ENCODE measurements at places on chromosomes 2 and 18.

GRCh38 chr2:108169982-108170625 is 69.7 kb upstream of the SULT1C3 start:
- DNase-seq = no peak

- no peak for DNase-seq
Measured at GRCh38 chr2:56184500-56185011, 766 bp downstream of the CCDC85A start.

DNA sequence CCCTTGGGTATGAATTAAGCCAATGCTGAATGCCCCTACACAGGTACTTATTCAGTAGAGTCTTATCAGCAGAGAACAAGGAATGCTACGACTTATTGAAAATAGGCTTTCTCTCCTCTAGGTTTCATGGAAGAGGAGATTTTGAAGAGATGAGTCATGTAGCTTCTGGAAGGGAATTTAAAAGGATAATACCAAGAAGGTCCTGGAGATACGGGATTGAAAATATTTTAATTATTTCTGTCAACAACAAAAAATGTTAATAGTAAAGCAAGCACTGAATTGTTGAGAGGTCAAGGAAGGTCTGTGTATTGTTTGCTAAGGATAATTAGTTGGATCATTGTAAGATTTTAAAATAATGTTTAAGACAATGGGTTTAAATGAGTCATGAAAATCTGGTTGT is 293.0 kb upstream of the SPHKAP start:
- no peak for DNase-seq

DNA sequence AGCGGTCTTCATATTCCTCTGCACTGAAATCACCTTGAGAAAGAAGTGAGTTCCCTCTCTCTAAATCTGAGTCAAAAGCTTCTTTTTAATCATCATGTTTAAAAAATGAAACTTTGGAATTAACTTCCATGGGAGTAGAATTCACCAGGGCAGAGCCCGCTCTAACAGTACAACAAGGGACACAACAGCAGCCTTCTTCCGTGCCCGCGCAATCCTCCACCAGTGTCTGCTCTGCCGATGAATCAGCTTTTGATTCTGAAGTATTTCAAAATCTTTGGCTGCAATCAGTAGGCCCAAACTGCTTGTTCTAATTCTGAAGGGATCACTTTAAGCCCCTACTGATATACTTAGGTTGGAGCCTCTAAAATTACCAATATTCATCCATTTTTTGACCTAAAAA is 76.9 kb downstream of the USP40 start:
- no peak for DNase-seq

- no peak for DNase-seq
Measured at GRCh38 chr2:108845923-108846322, 59.4 kb downstream of the CCDC138 start.

- no peak for DNase-seq
Measured at GRCh38 chr18:293536-293935, 25.7 kb upstream of the THOC1 start.

GRCh38 chr2:37767959-37768925 is 96.8 kb upstream of the CDC42EP3 start:
- DNase-seq = no peak

DNA sequence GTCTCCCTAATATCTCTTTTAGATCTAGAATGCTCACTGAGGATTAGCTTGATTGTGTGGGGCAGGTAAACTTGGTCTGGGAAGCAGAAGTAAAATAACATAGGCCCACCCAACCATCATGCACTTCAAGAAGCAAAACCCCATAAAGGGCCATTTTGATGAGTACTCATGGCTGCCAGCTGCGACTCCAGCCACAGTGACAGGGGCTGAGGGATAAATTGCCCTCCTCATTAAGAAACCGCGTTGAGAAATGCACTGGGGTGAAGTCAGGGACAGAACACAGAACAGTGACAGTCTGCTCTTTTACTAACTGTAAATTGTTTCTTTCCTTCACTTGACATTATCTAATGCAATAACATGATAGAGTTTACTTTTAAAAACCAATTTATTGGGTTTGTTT is 60.2 kb downstream of the RND3 start:
- DNase-seq = no peak

DNA sequence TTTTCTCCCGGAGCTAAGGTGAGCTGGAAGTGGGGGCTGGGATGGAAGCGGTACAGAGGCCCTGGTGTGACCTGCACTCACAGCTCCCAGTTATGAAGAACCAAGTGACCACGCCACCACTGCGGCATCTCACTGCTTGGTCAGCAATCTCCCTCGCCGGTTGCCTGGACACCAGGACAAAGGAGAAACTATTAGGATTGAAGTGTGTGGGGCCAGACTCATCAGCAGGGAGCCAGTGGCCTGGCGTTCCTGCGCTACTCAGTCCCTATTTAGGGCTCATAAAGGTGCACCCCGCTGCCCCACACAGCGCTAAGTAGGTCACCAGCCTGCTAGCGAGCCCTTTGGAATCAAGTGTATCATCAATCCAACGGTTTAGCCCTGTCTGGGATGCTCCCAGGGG is 82.9 kb downstream of the ZCCHC2 start:
- no peak for DNase-seq

DNA sequence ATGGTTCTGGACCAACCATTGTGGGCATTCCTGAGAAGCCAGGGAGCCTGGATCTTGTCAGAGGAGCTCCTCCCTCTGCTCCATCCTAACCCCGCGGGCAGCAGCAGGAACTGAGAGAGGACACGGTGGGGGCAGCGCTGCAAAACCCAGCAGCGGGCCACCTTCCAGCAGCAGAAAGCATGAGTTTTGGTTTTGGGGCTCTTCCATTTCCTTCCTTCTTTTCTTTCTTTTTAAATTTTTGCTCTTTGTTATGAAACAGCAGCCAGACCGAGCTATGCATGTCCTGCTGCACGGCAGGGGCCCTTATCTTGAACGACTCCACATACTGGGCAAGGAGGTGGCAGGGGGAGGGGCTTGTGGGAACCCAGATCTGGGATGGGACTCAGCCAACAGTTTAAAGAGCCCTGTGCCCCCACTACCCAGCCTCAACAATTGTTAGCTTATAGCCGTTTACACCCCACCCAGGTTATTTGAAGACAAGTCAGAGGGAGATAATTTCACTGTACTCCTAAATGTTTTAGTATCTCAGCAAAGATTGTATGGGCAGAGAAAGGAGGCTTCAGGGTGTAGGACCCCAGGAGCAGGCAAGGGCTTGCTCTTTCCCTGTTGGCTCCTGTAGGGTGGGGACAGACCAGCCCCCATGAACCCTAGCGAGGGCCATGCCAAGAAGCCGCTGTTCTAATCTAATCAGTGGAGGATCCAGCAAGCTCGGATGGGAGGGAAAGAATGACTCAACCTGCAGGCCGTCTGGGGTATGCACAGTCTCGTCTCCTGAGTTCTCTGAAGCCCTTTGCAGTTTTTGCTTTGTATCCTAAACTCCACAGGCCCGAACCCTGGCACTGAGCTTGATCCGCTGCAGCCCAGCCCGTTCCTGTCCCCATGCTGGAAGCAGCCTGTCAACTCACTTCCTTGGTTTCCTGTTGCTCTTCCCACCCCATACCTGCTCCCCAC is 75.3 kb downstream of the LRRFIP1 start:
- peak; percentile 37 for DNase-seq

DNA sequence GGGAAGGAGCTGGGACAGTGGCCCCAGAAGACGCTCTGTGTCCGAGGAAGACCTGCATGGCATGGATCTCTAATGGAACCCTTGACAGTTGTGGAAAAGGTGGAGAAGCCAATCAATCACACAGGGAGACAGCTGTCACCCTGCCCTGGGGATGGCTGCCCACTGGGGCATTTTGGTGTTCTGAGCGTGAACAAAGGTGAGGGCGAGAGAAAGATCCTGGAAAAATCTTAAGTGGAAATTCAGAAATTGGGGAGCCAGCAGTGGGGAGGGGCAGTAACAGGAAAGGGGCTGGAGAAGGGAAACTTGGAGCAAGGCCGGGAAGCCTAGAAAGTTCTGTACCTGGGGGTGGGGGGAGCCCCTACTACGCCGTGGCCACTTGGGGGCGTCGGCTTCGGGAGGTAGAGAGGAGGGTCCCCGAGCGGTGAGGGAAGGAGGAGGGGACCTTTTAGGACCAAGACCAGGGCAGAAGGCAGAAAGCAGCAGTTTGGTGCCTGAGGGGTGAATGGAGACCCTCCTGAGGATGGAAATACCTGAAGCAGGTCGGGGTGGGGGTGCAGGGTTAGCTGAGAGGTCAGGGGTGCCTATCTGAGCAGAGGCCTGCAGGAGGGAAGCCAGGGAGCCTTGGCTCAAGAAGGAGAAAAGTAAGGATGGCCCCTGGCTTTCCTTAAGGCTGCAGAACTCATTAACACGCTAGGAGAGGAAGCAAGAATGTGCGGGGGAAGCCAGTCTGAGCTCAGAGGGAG is 30.0 kb downstream of the NGEF start:
- no peak for DNase-seq

DNA sequence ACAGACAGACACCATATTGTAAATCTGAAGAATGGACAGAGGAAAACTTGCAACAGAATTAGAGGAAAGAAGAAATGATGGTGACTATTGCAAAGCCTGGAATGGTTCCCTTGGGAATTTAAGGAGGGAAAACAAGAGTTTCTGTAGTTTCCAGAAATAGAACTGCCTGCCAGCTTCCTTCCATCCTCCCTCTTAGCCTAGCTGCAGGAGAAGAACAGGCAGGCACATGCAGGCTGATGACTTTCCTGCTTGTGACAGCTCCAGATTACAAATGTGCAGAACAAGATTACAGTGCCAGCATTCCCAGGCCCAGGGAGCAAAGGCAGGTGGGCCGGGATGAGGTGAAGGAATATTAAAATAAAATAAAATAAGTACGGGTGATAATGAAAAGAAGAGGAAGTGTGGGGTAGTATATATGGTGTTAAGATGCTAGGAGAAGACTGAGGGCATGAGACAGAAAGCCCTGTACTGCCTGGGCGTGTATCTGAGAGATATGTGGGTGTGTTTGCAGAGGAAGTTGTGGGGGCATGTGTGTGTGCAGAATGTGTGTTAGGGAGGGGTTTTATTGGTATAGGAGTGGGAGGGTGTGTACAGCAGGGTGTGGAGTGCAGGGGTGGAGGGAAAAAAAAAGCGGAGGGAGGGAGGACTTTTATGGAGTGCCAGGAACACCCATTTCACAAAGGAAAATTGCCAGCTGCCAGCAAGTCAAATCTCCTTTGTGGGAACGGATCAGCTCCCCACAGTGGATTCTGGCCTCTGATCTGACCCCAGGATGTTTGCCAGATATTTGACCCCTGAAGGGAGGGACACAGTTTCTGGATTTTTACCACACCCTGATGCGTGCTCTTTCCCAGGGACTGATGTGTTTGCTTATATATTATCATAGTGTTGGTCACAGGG is 43.9 kb upstream of the NEMP2 start:
- no peak for DNase-seq

- DNase-seq = no peak
Measured at GRCh38 chr2:120935339-120936313, 200.0 kb downstream of the GLI2 start.

DNA sequence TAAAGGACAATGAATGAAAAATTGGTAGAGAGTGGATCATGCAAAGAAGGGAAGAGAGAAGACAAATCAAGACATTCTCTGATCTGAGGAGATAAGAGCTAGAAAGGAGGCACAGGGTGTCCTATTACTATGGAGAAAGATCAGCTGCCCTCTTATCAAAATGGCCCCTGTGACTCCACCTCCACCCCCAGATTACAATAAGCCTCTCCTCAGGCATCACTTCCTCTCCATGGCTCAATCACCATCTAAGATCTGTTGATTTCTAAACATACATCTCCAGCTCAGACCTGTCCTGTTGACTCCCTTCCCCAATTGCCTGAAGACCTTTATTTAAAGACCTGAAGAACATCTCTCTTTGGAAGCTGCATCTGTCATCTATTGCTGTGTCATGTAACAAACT is 43.2 kb downstream of the SP100 start:
- DNase-seq = no peak

- DNase-seq = no peak
Measured at GRCh38 chr18:55886886-55887285, 298.9 kb upstream of the TCF4 start.

- DNase-seq = no peak
Measured at GRCh38 chr2:152240559-152241231, 65.1 kb upstream of the STAM2 start.

DNA sequence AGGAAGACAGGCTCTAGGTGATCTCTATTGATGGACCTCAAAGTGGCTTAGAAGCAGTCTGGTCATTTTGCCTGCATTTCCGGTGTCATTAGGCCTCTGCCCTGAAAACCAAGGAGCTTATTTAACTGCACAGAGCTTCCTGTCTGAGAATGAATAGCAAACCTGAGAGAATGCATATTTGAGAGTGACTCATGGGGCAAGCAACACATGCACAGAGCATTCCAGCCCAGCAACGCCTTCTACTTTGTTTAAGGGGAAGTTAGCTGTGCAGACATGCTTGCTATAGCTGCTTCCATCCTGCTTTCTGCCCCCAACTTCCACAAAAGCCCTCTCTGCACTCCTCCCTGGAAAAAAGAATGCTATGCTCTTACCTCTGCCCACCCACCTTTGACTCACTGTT is 232.8 kb downstream of the GRB14 start:
- no peak for DNase-seq

- DNase-seq = no peak
Measured at GRCh38 chr18:74516271-74517235, 17.7 kb upstream of the CNDP1 start.

DNA sequence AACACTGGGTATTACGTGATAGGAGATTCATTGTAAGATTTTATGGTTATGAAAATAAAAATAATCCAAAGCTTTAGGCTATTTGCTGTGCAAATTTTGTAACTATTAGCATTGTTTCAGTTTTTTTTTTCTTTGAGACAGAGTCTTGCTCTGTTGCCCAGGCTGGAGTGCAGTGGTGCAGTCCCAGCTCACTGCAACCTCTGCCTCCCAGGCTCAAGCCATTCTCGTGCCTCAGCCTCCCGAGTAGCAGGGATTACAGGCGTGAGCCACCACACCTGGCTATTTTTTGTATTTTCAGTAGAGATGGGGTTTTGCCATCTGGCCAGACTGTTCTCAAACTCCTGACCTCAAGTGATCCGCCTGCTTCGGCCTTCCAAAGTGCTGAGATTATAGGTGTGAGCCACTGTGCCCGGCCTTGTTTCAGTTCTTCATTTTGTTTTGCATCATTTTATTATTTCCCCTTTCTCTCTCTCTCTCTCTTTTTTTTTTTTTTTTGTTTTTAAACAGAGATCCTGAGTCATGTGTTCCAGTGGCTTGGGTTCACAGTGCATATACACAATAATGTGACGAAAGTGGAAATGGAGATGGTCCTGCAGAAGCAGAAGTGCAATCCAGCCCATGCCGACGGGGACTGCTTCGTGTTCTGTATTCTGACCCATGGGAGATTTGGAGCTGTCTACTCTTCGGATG is 25.8 kb downstream of the CASP10 start:
- DNase-seq = no peak

DNA sequence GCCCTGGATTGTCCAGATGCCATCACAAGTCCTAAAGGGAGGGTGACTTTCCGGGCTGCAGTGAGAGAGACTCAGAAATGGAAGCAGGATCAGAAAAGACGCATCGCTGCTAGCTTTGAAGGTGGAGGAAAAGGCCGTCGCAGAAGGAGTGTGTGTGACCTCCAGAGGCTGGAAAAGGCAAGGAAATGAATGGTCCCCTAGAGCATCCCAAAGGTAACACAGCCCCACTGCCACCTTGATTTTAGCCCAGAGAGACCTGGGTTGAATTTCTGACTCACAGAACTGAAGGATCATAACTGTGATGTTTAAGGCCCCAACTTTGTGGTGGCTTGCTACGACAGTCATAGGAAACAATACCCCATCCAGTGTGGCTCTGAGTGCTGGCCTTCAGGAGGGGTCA is 8.6 kb upstream of the NCK2 start:
- no peak for DNase-seq
